Thoracic aorta (tissue), 2 donors: ENCODE measurements at places on chromosomes 1 and 21.

- DNase-seq, result no peak
These were observed 671 bp downstream of the HNRNPU start for GRCh38 chr1:244863491-244864252.

DNA sequence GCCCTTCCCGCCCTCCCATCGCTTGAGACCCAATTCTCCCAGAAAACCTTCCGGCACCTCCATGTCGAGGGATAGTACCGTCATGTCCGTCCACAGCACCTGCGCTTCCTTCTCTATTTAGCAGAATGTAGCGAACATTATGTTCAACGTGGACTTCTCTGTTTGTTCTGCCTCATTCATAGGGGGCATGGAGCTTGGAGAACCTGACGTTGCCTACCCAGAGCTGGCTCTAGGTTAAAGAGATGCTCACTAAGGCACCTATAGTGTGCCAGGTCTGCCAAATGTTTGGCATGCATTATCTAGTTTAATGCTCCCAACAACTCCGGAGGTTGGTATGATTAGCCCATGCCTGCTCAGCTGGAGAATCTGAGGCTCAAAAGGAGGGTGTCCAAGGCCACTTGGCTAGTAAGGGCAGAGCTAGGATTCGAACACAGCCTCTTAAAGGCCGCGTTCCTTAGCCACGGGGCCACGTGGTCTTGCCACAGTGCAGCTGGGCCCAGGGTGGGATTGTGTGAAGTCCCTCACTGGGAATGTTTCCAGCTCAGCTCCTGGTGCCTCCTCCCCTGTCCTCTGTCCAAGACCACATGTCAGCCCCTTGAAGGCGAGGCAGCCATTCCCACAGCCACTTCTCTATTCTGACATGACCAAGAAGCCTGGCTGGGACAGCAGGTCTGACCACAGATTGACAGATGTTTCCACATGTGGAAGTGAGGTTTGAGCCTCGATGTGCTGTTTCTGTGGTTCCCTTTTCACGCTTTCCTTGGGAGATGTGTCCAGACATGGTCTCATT lies 57.8 kb downstream of the RUNX3 start:
- DNase-seq, result no peak

DNA sequence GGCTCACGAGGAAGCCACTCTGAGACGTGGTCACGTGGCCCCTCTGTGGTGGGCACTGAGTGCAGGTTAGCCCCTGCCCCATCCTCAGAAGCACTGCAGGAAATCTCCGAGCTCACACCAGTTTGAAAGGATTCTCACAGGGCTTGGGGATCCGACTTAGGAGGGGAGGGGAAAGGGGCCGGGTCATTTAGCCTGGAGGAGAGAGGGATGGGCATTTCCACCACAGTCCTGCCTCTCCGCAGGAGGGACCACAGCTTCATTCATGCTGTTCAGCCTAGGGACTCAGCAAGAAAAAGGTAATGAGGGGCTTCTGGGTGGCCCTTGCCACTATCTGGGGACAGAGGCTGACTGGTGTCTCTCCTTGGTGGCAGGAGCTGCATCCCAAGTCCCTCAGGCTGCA lies 126.5 kb downstream of the NPHP4 start:
- no peak for DNase-seq

- no peak for DNase-seq
These were observed 13.2 kb upstream of the UBE4B start for GRCh38 chr1:10019561-10019960.

- no peak for DNase-seq
These were observed 57.0 kb upstream of the SYNC start for GRCh38 chr1:32759521-32759981.
